ENCODE measurements at places on chromosomes 5 and 9.

GRCh38 chr9:28853477-28853876 is 1280.2 kb upstream of the C9orf72 start:
- DNase-seq: no peak

DNA sequence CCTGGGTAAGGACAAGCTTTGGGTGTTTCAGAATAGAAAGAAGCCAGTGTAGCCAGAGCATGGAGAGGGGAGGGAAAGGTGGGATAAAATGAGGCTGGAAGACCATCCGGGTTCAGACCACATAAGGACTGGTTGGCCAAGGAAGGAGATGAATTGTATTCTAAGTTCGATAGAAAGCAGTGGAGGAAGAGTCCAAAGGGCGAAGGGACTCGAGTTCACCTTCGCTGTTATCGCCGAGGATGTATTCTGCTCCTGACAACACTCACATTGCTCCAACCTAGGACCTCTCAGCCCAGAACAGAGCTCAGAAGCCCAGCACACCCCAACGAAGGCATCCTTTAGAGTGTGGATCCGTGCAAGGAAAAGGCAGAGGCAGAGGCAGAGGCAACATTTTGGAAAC is 133.1 kb upstream of the EPB41L4A start:
- DNase-seq: no peak

DNA sequence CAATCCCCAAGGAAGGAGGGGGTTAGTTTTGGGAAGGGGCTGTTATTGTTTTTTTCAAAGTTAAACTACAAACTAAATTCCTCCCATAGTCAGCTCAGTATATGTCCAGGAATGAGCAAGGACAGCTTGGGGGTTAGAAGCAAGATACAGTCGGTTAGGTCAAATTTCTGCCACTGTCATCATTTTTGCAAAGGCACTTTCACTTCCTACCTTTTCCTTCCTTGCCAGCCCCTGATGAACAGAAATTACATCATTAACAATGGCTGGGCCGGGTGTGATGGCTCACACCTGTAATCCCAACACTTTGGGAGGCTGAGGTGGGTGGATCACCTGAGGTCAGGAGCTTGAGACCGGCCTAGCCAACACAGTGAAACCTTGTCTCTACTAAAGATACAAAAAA is 51.5 kb upstream of the HRH2 start:
- no peak for DNase-seq

DNA sequence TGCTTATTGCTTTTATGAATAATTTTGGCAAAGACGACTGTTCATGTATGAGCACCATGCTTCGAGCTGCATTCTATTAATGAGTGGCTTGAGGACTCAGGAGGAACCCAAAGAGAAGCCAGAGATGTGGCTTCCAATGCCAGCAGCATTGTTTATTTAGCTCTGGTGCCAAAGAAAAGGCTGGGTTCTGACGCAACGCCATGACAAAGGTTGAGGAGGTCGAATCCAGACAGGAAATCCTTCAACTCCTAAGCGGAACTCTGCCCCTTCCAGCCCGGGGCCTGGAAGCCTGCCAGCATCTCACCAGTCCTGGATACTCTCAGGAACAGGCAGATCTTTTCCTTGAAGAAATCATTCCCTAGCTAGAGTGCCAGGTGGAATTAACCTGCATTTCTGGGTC is 104.4 kb downstream of the ARHGAP26 start:
- peak; percentile 39 for DNase-seq

DNA sequence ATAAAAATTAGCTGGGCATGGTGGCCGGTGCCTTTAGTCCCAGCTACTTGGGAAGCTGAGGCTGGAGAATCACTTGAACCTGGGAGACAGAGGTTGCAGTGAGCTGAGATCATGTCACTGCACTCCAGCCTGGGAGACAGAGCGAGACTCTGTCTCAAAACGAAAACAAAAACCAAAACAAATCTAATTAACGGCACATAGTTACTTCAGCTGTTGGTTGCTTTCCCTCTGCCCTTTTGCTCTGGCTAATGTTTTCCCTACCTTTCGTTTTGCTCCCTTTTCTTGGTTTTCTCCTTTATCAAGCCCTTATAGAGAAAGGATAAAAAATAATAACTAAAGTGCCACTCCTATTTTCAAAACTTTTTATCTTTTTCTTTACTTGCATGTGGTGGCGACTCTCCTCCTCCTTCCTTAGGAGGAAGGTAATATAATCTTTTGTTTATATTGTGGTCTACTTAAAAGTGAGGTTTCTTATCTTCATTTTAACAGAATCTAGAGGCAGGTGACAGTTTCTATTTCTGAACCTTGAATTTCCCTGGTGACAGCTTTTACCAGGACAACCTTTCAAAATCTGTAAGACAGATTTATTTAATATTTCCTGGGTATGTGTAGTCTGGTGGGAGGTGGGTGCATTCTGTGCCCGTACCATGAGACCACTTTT is 125.4 kb downstream of the ARHGEF28 start:
- no peak for DNase-seq

- DNase-seq: no peak
Measured at GRCh38 chr9:7209016-7209715, 451.4 kb downstream of the KDM4C start.

GRCh38 chr9:84310883-84311282 is 29.7 kb downstream of the SLC28A3 start:
- DNase-seq: peak; percentile 60

DNA sequence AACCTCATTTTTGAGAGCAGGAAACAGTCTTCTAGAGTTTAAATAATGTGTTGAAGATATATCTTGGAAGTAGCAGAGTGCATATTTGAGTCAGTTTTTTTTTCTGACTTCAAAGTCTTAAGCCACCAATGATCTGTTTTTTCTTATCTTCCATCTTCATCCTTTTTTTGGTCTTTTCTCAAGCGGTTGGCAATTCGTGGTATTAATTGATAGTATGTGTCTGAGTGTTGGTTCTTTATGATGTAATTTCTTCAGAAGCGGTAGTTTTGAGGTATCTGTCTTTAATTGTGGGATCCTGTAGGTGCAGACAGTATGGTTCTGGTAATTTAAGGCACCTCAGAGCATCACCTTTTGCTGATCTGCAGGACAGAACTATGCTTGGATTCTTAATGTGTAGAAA is 3.9 kb downstream of the CSNK1G3 start:
- DNase-seq: no peak

DNA sequence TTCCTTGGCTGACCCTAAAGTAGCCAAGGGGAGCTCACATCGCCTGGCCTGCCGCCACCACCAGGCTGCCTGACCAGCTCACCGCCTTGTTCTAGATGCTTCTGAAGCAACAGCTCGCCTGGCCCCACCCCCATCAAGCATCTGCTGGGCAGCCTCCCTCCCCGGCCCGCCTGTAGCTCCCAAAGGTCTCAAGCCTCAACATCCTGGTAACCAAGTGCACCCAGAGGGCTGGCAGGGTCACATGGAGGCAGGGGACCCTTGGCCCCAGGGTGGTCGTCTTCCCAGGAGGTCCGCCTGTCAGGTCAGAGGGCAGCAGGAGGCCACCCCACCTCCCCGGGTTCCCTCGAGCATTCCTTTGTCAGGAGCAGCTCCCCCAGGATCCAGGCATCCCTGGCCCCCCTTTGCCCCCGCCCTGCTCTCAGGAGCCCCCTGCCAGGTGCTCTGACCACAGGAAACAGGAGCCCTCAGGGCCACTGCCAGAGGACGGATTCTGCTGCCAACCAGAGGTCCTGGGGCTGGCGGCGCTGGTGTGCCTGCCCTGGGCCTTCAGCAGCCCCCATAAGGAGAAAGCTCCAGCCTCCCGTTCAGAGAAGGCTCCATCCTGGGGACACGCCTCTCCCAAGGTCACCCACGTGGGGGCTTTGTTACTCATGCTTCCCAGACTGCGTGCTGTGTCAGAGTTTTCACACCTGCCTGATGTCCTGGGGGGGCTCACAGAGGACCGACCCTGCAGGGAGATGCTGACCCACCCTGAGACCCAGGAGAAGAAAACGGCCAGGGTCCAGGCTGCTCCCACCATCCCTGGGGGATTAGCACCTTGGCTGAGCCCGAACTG is 3.5 kb upstream of the LRRC14B start:
- DNase-seq: no peak

DNA sequence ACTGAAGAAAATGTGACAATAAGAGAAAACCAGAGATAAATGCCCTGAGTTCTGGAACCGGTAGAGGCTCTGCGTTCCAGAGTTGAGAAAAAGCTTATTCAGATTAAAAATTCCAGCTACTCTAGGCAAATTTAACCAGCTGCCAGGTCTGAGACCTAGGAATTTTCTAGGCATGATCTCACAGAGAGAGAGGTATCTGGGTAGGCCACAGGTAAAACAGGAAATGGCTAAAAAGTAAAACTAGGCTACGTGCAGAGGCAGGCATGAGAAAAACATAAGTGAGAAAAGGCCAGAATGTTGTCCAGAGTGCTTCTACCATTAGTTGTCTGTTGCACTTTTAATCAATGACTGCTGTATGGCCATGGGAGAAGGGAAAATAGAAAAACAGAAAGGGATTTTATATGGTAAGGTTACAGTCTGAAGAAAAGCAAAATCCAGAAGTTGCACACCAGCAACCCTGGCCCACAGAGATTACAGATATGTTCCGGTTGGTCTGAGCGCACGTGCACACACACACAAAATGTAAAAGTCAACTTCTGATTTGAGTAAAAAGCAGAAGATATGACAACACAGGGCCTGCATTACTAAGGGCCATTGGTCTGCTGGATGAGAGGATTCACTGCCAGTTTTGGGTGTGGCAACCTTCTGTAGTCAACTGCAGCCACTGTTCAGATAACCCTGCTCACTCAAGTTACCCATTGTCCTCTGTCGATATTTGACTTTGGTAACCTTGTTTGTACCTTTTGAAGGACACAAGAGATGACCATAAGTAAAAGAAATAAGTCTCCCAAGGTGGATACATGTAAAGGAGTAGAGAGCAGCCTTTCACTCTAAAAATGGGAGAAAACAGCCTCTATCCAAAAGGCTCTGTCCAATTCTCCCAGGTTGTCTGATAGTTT is 266.0 kb downstream of the DTWD2 start:
- DNase-seq: no peak

DNA sequence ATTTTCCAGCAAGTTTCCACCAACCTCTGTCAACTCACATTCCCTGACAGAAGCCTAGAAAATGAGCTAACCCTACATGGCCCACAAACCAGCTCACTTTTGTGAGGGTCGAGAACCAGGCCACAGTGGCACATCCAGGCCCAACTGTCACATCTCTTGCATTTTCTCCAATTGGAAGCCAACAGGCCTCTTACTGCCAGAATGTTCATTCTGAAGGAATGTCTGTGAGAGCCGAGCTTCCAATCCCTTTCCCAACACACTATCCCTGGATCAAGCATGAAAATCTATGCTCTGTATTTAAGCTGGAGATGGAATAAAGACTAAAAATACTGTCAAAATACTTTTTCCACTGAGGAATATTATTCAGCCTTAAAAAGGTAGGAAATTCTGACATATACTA is 20.0 kb downstream of the MARCHF3 start:
- no peak for DNase-seq

DNA sequence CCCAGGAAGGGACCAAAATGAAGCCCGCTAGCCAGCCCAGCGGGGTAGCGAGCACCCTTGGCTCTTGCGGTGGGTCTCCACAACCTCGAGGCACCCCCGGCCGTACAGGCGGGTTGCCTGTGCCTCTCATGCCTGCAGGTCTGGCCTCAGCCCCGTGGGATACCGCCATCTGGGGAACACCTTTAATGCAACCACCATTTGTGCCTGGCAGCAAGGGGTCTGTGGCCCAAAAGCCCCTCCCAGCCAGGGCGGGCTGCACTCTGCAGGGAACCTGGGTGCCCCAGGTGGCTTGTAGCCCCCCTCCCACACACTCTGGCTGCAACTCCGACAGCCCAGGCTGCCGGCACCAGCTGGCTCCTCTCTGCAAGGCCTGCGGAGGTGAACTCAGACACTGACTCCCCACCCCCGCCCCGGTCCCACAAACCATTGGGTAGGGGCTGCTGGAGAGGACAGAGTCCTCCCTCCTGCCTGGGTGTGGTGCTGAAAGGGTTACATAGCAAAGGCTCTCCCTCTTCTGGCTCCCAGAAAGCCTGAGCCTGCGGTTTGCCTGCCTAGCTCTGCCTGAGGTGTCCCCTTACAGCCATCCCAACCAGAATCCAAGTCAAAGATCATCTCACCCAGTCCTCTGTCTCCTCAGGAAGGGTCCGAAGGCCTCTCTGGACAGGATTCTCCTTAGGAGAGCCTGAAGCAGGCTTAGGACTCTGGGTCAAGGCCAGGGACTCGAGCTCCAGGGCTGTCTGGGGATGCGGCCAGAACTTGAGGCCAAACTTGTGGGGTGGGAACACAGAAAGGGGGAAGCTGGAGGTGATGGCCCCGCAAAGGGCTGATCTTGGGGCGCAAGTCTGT is 109.4 kb downstream of the PSD2 start:
- no peak for DNase-seq

DNA sequence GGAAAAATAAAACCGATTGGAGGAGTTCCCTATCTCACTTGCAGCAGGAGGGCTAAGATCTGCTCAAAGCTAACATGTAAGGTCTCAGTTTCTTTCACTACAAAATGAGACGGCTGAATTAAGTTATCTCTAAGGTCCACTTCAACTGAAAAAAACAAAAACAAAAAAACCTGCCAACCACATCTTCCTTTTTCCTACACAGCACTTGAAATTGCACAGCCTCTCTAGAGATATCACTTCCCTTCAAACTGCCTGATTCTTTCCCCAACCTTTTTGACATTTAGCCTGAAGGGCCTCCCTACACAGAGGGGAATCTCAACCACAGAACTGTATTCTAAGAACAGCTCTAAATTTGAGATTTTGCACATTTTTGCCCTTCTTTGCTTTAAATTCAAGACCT is 227.9 kb upstream of the TARS1 start:
- no peak for DNase-seq

DNA sequence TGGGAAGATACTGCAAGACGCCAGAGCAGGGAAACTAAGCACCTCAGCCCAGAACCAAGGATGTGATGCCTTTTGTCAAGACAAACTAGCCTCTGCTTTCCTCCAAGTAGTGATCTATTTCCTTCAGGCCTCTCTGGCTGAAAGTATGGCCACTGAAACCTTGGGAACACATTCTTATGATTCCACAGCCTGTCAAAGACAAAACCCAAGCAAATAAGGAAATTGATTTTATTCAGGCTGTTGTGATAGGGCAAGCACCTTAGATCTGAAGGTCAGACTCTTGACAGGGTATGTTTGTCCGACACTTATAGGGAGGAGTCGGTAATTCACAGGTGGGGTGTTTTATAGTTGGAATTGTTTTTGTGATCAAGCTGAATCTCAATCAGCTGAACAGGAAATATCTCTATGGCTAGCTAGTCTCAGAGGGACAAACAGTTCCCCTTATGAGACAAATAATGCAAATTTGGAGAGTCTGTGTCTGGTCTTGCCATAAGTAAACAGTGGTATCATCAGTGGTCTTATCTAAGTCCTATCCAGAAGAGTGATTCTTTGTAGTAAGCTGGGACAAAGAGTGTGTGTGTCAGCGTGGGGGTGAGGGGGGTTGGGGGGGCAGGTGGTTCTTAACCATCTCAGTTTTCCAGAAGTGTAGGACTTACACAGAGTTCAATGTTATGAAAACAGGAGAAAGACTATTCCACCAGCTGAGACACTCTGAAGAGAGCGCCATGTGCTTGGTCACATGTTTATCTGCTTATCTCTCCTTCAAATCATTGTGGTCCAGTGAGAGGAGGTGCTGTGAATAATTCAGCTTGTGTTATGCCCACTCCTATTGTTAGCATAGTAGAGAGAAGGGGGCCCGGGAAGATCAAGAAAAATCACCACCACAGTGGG is 6.7 kb upstream of the ZCCHC10 start:
- DNase-seq: no peak

GRCh38 chr9:113952676-113953075 is 76.6 kb downstream of the ZNF618 start:
- no peak for DNase-seq

GRCh38 chr9:124599121-124599795 is 92.1 kb upstream of the NR5A1 start:
- no peak for DNase-seq

- no peak for DNase-seq
Measured at GRCh38 chr5:53199882-53200281, 90.3 kb upstream of the MOCS2 start.
